Globus pallidus (tissue), 1 donor: ENCODE measurements at places on chromosomes 12 and 14.

DNA sequence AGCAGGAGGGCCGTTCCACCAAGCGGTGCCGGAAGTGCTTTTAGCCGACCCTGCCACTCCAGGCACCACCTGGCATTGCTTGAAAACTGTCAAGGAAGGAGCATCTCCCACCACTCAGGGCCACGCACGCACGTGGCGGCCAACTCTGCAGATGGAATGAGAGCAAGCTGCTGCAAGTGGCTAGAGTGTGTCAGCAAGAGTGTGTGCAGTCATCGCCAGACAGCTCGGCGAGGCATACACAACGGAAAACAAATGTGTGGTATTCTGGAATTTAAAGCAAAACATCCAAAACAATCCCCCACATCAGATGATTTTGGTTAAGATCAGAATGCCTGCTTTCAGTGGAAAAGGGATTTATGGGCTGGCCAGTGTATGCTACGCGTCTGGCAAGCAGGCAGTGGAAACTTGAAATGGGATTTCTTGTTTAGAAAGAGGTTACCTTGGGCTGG lies 11.2 kb downstream of the CD9 start:
- no peak for DNase-seq

- no peak for DNase-seq
Measured at GRCh38 chr12:46818642-46819041, 7.2 kb downstream of the SLC38A4 start.

DNA sequence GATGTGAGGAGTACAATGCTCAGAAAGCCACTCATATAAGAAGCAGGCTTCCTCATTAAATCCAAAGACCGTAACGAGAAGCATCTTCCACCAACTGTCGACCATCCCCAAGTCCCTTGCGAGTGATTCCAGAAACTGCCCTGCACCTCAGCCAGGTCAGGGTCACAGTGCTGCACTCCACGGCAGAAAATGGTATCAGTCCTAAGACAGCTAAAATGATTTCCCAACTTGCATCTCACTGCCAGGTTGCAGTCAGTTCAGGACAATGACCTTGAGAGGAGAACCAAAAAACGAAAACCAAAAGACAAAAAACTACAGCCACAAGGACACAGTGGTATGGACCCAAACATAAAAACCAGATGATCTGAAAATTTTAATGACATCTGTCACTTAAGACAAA lies 20.6 kb downstream of the SBNO1 start:
- no peak for DNase-seq

DNA sequence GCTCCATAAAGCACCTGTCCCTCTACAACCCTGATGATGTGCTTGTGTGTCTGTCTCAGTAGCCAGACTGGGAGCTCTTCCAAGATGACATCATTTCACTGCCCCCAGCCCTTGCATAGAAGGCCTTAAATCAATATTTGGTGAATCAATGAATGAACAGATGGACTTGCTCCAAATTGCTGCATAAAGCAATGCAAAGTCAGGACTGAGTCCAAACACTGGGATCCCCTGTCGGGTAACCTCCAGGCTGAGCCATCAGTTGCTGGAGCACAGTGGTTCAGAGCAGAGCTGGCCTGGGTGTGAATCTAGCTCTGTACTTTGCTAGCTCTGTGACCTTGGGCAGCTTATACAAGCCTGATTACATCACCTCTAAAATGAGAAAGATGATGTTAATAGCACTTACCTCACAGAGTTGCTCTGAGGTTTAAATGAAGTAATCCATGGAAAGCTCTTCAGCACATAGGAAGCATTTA lies 120.3 kb upstream of the VASH1 start:
- no peak for DNase-seq
